Frontal cortex (tissue), 4 donors: ENCODE measurements at places on chromosomes 2 and 18. TPM values are rescaled to one million over a fixed set of nuclear protein-coding genes. Genes with fewer than 3 reads are reported as not detected.

FLACC1 gene
- 2.4 TPM for total RNA-seq

NLRC4 gene
- total RNA-seq: 0.41 TPM

CFAP65 gene
- 0.82 TPM for total RNA-seq

SERPINB7 gene
- not detected for total RNA-seq

ALPG gene
- not detected for total RNA-seq

TBR1 gene
- total RNA-seq: 73.8 TPM

COL5A2 gene
- total RNA-seq: 19.2 TPM
